Thymus (tissue), 14 donors: ENCODE measurements at places on chromosomes 11 and 22. TPM values are rescaled to one million over a fixed set of nuclear protein-coding genes. Genes with fewer than 3 reads are reported as not detected.

Gene HPX
- total RNA-seq: 0.38 TPM

Gene FADD
- 27.4 TPM for total RNA-seq

Gene APOL3
- 35.1 TPM for total RNA-seq

Gene GPHA2
- 0.47 TPM for total RNA-seq

Gene DCDC1
- 0.28 TPM for total RNA-seq

Gene MRGPRF
- total RNA-seq: 0.57 TPM

Gene KRTAP5-10
- not detected for total RNA-seq

Gene SMDT1
- 18.7 TPM for total RNA-seq

Gene CEP126
- 0.42 TPM for total RNA-seq

Gene PLA2G3
- total RNA-seq: 0.42 TPM

Gene SLC43A1
- total RNA-seq: 2.3 TPM

Gene TREH
- total RNA-seq: not detected

Gene ARL14EP
- 33.7 TPM for total RNA-seq

Gene TMEM191B
- total RNA-seq: 1.2 TPM

Gene GLB1L2
- 0.47 TPM for total RNA-seq

Gene SPDYC
- total RNA-seq: not detected

Gene CYP2D6
- total RNA-seq: 0.42 TPM

Gene EHBP1L1
- total RNA-seq: 19.9 TPM

Gene FGF3
- total RNA-seq: 0.19 TPM

Gene WBP2NL
- total RNA-seq: 0.66 TPM

Gene OR4D10
- not detected for total RNA-seq
